ENCODE measurements at places on chromosomes 16 and 17.

DNA sequence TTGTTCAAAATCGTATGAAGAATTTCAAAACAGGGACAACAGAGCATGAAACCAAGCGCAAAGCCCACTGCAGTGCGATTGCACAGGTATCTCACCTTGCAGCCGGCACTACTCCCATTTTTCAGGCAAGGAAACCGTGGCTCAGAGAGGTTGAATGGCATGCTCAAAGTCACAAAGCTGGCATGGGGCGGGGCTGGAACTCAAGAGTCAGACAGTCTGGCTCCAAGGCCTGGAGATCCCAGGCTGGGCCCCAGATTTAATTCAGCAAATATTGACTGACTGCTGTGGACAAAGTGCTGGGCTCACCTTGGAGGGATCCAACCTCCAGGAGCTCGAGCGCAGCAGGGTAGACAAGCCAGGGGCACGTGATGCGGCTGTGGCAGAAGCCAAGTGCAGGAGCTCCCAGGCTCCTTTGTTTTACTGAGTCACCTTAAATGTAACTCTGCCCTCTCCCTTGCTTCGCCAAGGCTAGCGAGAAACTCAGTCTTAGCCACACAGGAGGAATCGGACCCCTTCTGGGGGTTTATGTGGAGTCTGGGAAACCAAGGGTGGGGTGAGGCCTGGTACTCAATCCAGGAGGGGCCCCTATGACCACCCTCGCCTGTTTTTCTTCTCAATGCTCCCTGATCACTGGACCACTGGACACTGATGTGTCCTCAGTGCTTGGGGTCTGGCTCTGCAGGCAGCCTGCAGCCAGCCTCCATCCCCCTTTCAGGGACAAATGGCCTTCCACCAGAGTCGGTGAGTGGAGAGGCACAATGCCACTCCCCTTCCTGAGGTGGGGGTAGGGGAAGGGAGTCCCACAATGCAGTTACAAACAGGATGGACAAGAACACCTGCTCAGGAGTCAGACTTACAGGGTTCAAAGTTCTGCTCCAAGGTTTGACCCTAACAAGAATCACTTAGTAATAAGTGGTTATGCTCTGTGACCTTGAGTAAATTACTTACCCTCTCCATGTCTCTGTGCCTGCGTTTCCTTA is 3.9 kb upstream of the SPATA20 start:
- DNase-seq, result no peak

DNA sequence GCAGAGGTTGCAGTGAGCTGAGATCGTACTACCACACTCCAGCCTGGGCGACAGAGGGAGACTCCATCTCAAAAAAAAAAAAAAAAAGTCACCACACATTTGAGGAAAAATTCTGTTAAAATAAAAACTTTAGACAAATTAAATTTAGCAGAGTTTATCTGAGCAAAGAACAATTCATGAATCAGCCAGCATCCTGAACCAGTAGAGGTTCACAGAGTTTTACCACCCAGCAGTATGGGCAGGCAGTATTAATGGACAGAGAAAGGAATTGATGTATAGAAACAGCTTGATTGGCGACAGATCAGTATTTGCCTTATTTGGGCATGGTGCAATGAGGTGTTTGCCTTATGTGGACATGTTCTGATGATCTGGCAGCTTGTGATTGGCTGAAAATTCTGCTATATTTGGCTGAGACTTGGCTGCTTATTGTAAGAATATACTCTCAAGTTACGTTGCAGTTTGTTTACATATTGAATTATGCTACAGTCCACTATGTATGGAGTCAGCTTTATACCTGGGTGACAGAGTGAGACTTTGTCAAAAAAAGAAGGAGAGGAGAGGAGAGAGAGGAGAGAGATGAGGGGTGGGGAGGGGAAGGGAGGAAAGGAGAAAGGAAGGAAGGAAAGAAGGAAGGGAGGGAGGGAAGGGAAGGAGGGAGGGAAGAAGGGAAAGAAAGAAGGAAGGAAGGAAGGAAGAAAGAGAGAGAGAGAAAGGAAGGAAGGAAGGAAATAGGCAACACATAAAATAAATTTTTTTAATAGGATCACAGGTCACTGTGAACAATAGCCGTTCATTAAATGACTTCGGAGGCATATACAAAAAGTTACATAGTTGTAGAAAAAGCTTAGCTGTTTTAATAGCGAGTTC is 14.6 kb downstream of the ABCC3 start:
- DNase-seq, result no peak

DNA sequence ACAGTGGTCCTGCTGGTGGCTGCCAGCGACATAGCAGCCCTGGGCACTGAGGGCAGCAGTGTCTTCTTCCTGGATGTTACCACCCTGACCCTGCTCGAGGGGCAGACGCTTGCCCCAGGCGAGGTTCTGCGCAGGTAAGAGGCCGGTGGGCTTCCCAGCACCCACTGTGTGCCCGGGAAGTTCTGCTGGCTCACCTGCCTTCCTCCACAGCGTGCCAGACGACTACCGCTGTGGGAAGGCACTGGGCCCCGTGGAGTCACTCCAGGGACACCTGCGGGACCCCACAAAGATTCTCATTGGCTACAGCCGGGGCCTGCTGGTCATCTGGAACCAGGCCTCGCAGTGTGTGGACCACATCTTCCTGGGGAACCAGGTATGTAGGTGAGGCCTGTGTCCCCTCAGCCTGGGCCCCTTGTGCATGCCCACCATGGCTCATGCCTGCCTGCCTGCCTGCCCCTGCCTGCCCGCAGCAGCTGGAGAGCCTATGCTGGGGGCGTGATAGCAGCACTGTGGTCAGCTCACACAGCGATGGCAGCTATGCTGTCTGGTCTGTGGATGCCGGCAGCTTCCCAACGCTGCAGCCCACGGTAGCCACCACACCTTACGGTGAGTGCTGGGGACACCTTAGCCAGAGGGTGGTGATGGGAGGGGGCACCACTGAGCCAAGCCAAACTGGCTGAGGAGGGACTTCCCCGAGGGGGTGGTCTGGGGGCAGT is 8.5 kb downstream of the LLGL1 start:
- no peak for DNase-seq

GRCh38 chr17:4642286-4642685 is 808 bp upstream of the ALOX15 start:
- DNase-seq, result no peak

GRCh38 chr16:62665269-62665668 is 629.0 kb upstream of the CDH8 start:
- DNase-seq, result no peak

DNA sequence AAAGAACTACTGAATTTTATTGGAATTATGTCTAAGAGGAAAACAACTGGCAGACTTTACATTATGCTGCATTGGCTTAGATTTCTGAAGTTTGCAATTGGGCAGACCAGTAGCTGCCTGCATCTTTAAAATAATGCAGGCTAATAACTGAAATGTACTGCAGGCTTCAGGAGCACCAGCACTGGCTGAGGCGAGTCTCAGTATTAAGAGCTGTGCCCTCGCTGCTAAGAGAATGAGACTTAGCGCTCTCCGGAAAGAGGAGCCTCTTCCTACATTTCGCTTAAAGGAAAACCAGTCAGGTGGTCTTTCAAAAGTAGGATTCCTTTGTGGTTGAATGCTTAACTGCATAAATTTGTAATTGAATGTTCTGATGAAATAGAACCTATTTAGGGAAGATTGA is 885 bp downstream of the CNTNAP4 start:
- no peak for DNase-seq

GRCh38 chr17:57966246-57966645 is 11.0 kb upstream of the CUEDC1 start:
- no peak for DNase-seq

- DNase-seq, result no peak
These were observed 84.5 kb downstream of the WNT3 start for GRCh38 chr17:46733837-46734475.

GRCh38 chr17:77528516-77529327 is 388.0 kb downstream of the SEC14L1 start:
- DNase-seq, result no peak

DNA sequence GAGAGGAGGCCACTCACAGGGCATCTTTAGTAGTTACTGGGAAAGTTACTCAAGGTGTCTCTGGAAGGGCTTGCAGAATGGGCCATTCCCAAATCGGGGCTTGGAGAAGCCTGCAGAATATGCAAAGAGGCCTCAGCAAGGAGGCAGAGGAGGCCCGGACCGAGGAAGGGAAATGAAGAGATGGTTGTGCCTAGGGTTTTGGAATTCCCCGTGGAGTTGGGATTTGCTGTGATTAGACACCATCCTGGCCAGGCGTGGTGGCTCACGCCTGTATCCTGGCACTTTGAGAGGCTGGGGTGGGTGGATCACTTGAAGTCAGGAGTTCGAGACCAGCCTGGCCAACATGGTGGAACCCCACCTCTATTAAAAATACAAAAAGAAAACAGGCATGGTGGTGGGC is 193.0 kb downstream of the IRF8 start:
- no peak for DNase-seq

GRCh38 chr16:53864819-53865493 is 161.0 kb downstream of the FTO start:
- no peak for DNase-seq

DNA sequence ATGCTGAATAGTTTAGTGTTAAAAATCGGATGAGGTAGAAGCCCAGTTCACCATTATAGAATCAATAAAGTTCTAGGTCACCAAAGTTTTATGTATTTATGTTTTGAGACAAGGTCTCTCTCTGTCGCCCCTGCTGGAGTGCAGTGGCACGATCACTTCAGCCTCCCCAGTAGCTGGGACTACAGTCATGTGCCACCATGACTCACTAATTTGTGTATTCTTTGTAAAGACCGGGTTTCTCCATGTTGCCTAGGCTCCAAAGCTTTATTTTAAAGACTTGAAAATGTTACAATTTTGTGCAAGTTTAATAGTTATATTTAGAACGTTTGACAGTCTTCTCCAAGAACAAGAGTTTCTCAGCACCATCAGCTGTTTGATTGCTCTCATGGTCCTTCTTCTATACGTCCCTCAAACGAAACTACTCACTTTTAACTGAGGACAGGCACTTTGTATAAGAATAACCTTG is 32.1 kb downstream of the NDE1 start:
- DNase-seq, result no peak

DNA sequence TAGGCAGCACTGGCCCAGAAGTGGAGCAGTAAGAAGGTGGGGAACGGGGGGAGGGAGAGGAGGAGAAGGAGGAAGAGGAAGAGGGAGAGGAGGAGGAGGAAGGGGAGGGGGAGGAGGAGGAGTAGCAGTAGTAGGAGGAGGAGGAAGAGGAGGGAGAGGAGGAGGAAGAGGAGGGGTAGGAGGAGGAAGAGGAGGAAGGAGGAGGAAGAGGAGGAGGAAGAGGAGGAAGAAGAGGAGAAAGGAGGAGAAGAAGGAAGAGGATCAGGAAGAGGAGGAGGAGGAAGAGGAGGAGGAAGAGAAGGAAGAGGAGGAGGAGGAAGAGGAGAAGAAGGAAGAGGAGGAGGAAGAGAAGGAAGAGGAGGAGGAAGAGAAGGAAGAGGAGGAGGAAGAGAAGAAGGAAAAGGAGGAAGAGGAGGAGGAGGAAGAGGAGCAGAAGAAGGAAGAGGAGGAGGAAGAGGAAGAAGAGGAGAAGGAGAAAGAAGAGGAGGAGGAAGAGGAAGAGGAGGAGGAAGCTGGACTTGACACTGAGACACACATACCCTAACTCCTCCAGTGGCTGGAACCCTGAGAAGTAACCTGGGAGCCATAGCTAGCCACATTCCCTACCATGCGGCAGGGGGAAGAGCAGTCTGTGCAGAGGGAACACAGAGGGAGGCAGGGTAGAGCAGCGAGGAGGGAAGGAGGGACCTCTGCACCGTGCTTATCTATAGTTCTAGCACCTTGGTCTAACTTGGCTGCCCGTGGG is 35.8 kb downstream of the LRRC75A start:
- no peak for DNase-seq

GRCh38 chr16:89821438-89822187 is 5.2 kb upstream of the FANCA start:
- DNase-seq, result no peak
